ENCODE measurements at places on chromosomes 1 and 21.
A peak's percentile ranks its signal among the peaks of the same experiment; 100 is the strongest.

- DNase-seq: no peak
These were observed 12.9 kb upstream of the FNBP1L start for GRCh38 chr1:93434987-93435386.

DNA sequence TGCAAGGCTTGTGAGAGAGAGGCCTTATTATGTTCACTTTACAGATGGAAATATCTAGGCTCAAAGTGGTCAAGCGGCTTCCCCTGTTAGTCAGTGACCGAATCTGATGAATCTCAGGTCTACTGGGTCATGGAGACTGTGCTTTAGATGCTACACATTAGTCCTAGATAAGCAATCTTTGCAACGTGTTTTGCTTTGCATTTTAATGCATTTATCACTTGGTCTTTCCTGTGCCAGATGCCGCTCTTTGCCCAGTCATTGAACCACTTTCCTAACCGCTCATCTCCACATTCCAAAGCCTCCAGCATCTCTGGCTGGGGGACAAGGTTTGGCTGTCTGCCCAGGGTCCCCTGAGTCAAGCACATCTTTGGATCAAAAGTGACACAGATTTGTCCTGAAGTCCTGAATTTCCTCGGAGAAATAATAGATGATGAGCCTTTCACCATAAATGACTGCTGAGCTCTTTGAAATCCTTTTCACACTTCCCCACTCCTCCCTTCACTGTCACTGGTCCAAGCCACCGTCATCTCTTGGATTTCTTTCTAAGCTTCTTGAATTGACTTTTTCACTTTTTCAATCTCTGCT, 96.0 kb upstream of the USP24 start:
- no peak for DNase-seq

DNA sequence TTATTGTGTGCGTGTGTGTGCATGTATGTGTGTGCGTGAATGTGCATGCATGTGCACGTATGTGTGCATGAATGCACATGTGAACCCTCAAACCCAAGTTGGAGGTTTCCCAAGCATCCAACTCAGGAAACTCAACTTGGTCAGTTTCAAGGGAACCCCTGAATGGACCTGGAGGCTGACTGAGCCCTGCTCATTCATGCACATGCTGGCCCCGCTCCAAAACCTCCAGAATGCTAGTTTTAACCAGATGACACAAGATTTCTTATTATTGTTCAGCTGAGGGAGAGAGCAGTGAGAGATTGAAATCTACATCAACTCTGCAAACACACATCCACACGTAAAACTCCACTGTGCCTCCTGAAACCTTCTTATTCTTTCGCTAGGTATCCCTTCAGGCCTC, 104.4 kb downstream of the OMA1 start:
- DNase-seq: no peak

DNA sequence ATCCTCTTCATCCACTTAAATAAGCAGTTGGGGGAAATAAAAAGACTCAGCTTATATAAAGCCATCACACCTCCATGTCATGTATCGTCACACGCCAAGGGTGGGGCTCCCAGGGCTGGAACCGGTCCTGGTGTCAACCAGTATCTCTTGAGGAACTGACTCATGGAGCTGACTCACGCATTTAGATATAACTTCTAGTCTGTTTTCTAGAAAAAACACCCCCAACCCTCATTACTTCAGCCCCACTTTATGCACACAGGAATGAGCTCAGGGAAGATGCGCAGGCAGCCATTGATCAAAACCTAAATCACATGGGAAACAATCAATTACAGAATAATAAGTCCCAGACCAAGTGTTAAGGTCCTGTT, 6.9 kb upstream of the IL22RA1 start:
- DNase-seq: peak; percentile 43

All from stimulated activated CD4-positive, alpha-beta T cell treated with anti-CD3 and anti-CD28 coated beads, Interleukin-12 subunit alpha, Interleukin-12 subunit beta, amount 100 ng/mL, for 4 hours (primary cell).